ENCODE measurements at places on chromosomes 5 and 9.

- no peak for DNase-seq
Measured at GRCh38 chr9:99793528-99793927, 28.2 kb upstream of the NR4A3 start.

DNA sequence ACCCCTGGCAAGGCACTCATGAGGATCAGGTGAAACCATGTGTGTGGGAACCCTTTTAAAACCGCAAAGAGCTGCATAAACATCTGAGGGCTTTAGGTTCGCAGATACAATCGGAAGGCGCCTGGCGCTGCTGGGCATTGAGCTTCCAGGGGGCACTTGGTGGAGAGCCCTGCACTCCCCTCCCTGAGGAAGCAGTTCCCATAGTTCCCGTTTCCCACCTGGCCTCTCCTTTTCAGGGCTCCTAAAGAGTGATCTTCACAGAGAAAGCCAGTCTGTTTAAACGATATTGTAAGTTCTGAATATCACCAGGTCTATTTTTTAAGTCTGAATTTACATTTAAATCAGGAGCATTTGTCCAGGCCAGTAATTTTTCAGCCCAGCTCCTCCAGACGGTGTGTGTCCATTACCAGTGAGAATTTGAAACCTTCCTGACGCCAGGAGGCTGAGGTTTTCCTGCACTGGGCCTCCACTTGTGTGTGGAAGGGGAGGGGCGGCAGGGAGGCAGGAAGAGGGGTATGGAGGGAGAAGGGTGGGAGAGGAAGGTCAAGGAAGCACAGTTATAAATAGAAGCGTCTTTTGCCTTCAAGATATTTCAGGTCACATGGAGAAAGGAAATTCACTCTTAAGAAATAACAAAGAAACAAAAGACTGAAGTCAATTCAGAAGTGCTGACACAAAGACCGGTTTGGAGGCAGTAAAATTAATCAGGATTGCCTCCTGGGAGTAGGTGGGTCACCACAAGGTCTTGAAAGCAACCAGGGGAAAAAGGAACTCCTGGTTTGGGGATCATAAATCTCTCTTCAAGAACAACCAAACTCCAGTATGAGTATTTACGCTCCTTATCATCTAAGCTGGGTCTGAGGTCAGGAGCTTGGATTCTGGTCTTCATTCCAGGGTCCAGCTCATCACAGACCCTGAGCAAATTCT is 14.3 kb upstream of the MGAT1 start:
- DNase-seq, result no peak

- no peak for DNase-seq
Measured at GRCh38 chr9:135886147-135886981, 21.0 kb downstream of the CAMSAP1 start.

GRCh38 chr5:14305045-14305444 is 161.9 kb downstream of the TRIO start:
- DNase-seq, result no peak

DNA sequence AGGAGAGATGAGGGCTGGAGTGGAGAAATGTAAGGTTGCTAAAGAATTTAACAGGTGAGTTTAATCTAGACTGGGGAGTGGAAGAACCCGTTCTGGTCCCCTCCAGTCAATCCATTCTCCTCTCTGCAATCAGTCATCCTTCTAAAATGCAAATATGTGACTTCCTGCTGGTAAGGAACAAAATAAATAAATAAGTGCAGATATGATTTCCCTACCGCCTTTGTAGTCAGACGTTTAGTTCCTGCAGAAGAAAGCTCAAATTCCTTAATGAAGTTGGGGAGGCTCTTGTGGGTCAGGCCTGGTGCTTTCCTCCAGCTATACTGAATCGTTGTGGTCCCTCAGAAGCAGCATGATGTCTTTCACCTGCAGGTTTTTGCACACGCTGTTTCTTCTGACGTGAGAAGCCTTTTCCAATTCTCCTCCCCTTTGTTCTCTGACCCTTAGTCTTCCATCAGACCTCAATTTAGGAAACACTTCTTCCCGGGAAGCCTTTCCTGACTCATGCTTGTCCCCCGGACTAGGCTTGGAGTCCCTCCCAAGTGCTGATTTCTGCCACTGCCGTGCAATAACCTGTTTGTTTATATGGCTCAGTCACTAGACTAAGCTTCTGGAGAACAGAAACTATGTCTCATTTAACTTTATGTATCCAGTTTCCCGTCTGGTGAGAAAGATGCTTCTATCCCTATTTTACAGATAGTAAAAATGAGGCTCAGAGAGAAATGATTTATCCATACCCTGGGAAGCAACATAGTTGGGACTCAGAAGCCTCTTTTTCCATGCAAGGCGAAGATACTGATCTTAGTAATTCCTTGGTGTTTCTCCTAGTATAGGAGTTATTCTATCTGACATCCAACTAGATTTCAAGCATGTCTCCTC is 1.3 kb downstream of the ATP6V1G1 start:
- DNase-seq, result no peak

DNA sequence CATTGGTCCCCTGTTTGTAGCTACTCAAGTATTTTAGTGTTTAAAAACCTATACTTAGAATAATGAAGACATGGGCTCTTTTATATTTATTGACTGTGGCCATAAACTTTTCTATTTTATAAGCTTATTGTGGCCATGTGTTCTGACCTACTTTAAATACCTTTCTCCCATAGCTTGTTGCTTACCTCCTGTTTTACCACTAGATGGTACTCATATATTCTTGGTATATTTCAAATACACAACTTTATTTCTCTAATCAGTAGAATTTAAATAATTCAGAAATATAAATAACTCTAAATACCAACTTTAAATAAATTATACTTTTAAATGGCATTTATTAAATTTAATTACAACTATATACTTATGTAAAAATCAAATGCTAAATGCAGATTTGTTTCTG is 498.0 kb downstream of the PRDM9 start:
- no peak for DNase-seq

- DNase-seq, result no peak
Measured at GRCh38 chr5:180157866-180158265, 51.1 kb downstream of the RASGEF1C start.

- no peak for DNase-seq
Measured at GRCh38 chr9:120696551-120697230, 17.6 kb downstream of the MEGF9 start.

DNA sequence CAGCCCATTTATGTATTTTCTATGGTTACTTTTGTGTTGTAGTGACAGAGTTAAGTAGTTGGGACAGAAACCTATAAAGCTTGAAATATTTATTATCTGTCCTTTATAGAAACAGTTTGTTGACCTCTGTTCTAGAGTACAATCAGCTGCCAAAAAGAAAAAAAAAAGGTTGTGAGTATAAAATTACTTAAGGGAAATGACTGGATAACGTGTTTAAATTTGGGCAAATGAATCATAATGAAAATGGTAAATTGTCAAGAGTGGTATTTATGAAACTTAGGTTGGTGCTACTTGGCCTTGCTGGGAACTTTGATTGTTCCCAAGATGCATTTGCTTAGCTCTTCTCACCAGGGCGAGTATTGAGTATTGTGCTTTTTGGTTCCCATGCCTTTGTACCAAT is 70.2 kb upstream of the IL6ST start:
- DNase-seq, result no peak

DNA sequence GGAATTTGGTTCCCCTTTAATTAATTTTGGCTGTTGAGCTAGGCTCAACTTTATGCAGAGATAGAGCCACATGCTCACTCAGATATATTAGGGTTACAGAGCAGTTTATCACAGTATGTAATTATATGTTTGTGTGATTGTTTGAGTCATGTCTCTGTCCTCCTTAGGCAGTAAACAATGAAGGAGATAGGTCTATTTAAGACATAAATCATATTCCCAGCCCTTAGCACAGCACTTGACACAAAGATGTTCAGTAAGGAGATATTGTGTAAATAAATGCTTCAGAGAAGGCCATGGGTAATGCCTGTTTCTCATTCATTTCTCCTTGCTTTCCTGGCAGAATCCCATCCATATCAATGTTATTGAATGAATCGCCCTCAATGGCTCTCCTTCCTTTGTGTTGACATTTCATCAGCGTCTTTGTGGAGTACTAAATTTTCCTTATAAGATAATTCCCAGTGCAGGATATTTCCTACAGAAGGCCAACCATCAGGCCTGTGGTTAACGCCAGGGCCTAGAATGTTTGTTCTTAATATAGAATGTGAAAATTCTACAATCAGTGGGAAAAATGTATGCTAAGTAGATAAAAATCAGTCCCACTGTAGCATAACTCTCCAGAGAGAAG is 408.0 kb downstream of the EBF1 start:
- DNase-seq, result no peak

All from activated CD8-positive, alpha-beta memory T cell treated with anti-CD3 and anti-CD28 coated beads for 4 hours (primary cell).